ENCODE measurements at places on chromosomes 2 and 18. TPM values are rescaled to one million over a fixed set of nuclear protein-coding genes. Genes with fewer than 3 reads are reported as not detected.

- no peak for DNase-seq
These were observed 104.2 kb downstream of the CCDC85A start for GRCh38 chr2:56287974-56288373.

- DNase-seq: no peak
These were observed 10.6 kb downstream of the PTPRM start for GRCh38 chr18:7577706-7578105.

GRCh38 chr18:77098538-77099174 lies 33.9 kb downstream of the MBP start:
- no peak for DNase-seq

DNA sequence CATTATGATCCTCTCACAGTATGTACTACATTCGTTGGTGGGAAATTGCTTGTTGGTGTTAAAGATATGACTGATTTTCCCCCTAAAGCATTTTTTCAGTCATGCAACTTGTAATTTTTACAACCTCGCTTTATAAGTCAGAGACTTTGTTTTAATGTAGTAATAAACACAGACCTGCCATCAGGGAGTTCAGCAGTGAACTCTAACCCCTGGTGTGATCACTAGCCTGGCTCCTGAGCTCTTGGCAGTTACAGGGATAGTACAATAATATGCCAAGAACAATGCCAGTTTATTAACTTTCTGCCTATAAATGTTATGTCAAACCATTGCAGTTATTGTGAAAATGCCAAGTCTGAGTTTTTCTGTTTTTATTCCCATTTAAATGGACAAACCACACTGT lies 93.8 kb downstream of the EDAR start:
- no peak for DNase-seq

GRCh38 chr2:166520604-166521003 lies 26.6 kb upstream of the SCN7A start:
- DNase-seq: no peak

Gene LINC00305
- not detected for total RNA-seq

DNA sequence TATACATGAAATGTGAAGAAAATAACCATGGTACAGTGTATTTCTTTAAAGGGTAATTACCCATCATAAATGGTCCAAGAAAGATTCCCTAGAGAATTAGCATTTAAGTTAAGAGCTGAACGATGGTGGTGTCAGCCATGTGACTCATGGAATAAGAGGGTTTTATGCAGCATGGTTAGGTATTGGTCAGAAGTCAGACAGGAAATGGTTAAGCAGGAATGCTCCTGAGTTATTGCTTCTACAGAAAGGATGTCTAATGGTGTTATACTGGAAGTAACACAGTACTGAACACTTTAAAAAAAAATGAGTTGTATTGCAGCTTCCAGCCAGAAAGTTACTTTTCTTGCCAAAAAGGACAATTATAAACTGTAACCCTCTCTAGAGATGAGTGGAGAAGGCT lies 72.7 kb upstream of the UBE2E3 start:
- no peak for DNase-seq

- DNase-seq: no peak
These were observed 907 bp upstream of the SUCLG1 start for GRCh38 chr2:84459944-84460429.

- no peak for DNase-seq
These were observed 361.5 kb downstream of the DSEL start for GRCh38 chr18:67154979-67155378.

GRCh38 chr2:163644238-163644637 lies 91.6 kb downstream of the FIGN start:
- DNase-seq: no peak

DNA sequence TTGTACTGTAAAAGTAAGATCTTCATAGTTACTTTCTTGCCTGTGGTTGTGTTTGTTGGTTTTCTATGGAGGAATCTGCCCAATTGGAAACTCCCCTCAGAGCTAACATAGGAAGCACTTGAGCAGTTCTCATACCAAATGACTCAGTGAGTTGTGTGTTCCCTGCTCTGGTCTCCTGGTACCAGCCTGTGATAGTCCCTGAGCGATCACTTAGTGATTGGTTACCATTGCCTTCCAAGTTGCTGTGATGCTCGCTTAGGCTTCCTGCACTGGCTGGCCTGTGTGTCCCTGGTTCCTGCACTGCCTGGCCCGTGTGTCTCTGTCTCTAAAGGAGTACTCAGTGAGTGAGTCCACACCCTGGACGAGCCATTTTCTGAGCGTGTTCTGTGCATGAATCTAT lies 133.0 kb downstream of the MAP4K4 start:
- DNase-seq: no peak

DNA sequence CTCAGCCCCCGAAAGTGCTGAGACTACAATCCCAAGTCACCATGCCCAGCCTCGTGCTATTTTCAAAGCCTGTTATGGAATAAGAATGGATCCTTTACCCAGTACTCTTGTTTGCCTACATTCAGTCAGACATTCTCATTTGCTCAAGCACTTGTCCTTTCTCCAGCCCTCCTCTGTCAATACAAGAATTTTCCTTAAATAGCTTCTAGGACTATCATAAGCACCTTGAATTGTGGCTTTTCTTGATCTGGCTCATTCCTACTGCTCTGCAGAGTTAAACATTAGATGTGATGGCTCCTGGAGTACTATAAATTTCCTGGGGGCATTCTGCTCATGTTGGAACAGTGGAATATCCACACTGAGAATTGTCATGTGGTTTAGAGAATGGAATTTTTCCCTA lies 506.1 kb downstream of the ARHGAP15 start:
- no peak for DNase-seq

- DNase-seq: no peak
These were observed 238.3 kb downstream of the EN1 start for GRCh38 chr2:118609138-118609537.

Gene CD302
- total RNA-seq: 10.8 TPM

Gene FLACC1
- total RNA-seq: 12.0 TPM

Gene ANKRD62
- not detected for total RNA-seq

DNA sequence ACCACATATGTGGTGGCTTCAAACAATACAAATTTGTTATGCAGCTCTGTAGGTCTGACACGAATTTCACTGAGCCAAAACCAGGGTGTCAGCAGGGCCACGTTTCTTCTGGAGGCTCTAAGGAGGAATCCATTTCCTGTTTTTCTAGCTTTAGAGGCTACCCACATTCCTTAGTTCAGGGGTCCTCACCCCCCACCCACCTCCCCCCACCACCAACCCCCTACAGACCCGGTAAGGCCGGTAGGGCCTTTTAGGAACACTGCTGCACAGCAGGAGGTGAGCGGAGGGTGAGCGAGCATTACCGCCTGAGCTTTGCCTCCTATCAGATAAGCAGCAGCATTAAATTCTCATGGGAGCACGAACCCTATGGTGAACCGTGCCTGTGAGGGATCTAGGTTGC lies 10.6 kb upstream of the SLC39A10 start:
- DNase-seq: no peak

DNA sequence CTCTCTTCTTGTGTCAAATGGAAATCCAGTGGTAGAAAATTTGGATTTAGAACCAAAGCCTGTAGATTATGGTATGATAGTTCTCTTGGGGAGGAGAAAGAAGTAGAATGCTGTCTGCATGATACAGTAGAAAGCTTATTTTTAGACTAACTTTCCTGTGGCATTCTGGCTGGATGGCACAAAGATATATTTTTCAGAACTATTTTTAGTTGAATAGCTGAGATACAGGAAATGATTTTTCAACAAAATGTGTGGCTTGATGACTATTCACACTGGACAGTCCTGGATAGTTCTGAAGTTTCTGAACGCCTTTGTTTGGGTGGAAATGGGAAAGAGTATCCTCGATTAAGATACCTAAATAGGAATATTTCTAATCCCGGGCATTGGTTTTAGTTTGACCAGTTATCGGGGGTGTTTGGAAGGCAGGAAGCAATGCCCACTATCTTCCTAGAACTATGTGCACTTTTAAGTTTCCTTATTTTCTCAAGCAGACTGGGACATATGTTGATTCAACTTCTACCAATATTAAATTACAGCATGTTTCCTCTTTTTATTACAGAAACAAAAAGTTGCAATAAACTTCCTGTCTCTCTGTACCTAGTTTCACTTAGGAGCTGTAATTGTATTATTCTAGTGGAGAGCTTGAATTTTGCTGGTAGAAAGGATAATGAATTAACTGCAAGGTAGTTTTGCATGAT lies 32.1 kb downstream of the GDF7 start:
- no peak for DNase-seq

Data from cardiac septum (tissue), 1 donor.